ENCODE measurements at places on chromosomes 11 and 22.

DNA sequence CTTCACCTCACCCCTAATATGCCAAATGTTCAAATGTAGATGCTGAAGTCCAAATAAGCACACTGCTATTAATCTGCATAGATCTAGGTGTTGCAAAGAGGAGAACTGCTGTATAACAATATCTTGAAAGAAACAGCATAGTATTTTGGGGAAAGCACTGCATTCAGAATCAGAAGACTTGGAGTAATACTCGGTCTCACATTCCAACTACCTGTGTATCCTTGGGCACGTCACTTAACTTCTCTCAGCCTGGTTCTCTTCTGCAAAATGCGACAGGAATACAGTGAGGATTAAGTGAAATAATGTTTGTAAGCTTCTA, 332 bp upstream of the HMGXB4 start:
- DNase-seq: no peak

DNA sequence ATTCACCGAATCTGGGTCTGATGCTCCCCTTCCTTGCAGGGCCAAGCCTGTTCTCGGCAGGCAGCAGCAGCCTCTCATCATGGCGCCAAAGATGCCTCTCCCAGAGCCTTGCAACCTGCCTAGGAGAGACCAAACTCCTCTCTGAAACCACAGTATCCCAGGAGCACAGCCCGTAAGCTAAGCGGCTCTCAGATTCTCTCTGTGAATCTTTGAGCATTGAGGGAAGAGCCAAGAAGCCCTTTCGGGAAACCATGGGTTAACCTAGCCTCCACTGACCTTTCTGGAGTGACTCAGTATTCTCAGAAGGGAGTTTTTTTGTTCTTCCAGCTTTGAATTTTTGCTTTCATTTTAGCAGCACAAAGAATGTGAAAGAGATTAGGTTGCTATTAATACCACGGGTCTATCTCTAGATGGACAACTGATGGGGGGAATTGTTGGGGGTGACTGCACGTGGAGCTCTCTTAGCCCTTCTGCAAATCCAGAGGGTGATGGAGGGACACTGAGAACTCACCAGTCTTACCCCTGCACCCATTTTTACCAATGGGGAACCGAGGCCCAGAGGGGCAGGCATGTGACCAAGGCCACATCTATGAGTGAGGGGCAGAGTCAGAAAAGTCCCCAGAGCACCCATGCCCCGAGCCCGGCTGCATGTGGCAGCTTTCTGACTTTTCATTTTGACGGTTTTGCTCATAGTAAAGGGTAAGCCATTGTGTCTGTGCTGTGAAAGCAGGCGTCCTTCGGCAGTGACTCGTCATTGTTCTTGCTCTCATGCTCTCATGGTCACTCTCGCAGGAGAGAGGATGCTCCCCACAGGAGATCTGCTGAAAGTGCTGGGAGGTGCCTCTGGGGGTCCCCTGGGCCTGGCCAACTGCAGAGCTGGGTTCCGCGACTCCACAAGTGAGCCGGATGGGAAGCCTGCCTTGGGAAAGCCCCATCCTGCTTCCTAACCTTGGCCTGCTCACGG, 36.0 kb downstream of the IRAG1 start:
- DNase-seq: no peak

DNA sequence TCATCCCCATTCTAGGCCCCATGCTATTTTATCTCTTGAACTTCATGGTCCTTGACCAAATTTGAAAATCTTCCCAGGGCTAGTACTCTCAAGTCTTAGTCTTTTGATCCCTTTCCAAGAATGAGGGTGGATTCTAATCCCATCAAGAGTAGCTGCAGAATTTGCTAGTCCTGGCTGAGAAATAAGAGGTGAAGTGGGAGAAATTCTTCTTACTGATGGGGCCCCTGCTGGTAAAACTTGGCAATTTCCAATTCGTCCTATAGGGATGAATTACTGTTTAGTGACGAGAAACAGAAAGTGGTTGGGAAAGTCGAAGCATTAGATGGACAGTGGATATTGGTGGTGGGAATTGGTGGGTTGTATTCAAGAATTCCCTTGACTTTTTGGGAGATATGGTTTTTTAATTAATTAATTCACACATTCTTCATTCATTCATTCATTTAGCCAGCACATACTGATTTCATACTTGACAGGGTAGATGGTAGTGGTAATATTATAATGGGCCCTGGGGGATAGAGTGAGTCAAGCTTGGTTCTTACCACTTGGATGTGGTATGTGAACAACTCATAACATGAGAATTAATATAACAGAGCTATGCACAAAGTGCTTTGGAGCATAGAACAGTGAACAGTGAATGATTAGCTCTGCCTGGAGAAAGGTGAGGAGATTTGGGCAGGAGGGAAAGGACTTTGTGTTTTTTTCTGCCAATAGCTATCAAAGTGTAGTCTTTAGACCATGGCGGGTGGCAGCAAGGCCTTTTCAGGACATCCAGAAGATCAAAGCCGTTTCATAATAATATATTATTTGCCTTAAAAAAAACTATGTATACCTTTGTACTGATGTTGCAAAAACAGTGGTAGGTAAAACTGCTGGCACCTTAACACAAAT, 103.8 kb downstream of the STIM1 start:
- DNase-seq: no peak

DNA sequence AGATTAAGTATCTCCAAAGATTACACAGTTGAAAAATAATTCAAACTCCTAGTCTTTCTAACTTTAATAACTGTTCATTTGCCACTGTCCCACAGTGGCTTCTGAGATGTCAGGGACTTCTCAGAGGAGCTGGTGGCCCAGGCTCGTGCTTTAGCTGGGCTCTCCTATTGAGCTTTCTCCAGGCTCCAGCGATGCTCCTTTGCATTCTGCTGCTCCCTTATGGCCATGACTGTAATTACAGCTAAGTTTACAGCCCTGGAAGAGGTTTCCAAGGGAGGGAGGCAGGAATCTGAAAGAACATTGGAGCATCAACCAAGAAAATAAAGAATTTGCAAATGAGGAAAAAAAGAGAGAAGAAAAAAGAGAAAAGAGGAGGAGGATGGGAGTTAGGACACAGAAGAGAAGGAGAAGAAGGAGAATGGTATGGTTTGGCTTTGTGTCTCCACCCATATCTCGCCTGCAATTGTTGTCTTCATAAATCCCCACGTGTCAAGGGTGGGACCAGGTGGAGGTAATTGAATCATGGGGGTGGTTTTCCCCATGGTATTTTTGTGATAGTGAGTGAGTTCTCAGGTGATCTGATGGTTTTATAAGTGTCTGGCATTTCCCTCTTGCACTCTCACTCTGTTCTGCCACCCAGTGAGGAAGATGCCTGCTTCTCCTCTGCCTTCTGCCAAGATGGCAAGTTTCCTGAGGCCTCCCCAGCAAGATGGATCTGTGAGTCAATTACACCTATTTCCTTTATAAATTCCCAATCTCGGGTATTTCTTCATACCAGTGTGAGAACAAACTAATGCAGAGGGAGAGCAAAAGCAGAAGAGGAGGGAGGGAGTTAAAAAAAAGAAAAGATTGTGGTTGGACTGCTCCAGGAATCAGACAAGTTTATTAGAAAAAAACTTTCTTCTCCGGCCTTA, 857.0 kb downstream of the KCNA4 start:
- no peak for DNase-seq

DNA sequence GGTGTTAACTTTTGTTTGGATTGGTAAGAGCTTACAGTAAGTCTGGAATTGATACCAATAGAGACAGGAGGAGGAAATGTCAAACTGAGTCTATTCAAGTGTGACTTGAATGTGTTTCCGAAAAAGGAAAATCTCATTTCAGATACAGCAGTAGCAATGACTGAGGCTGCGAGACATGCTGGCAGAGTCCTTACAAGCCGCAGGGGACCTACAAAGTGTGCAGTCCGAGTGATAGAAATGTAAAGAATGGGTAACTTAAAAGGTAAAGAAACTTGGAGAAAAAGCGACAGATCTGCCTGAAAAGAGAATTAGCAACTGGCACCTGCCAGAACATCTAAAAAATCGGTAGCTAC, 444 bp downstream of the CWF19L2 start:
- no peak for DNase-seq

DNA sequence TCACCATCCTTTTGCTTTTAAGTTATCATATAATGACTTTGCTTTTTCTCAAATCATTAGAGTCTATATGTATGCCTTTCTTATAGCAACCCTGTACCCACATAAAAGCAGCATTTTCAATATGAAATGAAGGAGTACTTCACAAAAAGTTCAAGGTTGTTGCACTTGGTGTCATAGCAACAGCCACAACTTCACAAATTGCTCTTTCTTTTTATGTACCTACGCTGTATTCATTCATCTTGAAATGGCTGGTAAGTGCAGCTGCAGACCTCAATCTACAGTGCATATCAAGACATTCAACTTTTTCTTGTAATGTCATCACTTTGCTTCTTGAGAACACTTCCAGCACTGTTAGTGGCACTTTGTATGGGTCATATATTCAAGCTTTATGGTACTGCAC, 18.6 kb downstream of the CWC15 start:
- no peak for DNase-seq
